ENCODE measurements at places on chromosomes 1 and 21.
A peak's percentile ranks its signal among the peaks of the same experiment; 100 is the strongest.

- DNase-seq = peak; percentile 68
These were observed 375.7 kb upstream of the CAMK1G start for GRCh38 chr1:209207701-209208286.

DNA sequence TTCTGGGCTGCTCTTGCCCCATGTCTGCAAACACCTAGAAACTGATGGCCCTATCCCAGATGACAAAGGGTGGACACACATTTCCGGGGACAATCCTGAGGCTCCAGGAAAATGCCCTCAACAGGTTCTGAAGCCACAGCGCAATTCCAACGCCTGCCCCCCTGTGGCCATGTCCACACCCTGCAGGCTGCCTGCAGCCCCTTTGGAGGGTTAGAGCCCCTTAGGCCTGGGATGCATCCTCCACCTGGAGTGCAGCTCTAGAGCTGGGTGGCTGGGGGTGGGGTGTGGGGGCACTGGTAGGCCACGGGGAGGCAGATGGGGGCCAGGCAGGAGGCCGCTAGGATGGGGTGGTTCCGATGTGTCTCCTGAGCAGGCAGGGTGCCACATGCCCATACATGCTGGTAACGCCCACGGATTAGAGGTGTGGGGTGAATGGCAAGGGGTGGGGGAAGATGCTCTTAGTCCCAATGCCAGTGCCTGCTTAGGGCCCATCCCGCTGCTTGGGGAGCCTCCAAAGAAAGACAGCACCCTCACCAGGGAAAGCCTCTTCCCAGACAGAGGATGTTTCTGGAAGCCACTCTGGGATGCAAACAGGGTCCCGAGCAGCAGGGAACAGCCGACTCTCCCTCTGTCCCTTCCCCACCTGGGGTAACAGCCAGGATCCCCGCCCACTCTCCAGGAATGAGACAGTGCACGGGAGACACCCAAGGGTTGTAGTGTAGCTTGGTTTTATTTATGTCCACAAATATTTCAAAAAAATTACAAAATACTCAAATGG, 34.0 kb downstream of the SLC45A1 start:
- DNase-seq = peak; percentile 52

DNA sequence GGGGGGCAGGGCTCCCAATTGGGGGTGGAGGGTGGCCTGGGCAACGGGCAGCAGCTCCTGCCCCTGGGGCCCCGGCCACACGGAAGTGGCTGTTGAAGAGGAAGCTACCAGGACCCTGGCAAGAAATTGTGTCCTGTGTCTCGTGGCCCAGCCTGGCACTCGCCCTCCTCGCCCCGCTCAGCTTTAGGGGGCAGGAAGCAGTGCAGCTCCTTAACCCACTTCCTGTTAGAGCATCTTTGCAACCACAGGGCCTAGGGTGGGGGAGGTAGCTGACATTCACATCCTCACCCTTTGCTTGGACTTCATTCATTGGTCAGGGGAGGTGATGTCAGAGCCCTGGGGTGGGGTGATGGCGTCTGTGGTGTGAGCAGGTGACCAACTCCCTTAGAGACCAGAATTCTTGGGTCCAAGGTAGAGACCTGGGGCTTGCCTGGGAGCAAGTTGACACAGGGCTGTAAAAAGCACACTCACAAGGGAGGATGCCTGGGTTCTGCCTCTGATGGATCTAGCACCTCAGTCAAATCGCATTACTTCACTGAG, at the start of gene ARHGAP30:
Gene ARHGAP30 (minus strand): TSS at position 161 of the 540 bp plus-strand sequence. CDS start 267 bp downstream, outside the sequence.
- peak; percentile 96 for DNase-seq

GRCh38 chr1:9240914-9241820, 6.6 kb downstream of the H6PD start:
- DNase-seq = no peak

DNA sequence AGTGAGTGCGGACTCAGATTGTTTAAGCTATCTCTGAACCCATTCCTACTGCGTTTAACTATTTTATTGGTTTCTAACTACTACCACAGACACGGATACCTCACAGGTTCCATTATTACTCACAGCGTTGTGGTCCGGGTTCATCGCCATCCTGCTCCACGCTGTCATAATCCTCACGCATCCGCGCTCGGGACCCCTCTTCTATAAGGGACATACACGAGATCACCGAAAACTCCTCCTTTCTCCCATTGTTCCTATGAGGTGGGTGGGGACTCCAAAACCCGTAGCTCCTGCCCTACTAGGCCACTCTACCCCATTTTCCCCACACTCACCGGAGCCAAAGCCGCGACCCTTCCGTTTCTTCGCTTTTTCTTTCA, 610 bp downstream of the RBM8A start:
- DNase-seq = no peak

DNA sequence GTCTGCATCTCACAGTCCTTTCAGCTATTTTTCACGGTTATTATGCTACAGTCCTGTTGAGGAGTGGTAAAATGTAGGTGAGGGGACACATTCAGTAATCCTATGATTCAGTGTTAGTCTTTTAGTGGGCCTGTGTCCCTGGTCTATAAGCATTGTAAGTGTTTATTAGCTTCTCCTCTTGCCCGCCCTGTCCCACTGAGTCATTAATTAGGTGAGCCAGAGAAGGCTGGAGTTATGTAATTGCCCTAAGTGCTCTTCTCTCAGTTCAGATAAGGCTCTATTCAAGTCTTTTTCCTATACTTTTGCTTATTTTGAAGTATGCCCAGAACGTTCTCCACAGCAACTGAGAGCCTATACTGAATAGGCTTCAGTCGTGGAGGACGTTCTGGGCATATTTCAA, 76.3 kb upstream of the ZRANB2 start:
- DNase-seq = no peak

DNA sequence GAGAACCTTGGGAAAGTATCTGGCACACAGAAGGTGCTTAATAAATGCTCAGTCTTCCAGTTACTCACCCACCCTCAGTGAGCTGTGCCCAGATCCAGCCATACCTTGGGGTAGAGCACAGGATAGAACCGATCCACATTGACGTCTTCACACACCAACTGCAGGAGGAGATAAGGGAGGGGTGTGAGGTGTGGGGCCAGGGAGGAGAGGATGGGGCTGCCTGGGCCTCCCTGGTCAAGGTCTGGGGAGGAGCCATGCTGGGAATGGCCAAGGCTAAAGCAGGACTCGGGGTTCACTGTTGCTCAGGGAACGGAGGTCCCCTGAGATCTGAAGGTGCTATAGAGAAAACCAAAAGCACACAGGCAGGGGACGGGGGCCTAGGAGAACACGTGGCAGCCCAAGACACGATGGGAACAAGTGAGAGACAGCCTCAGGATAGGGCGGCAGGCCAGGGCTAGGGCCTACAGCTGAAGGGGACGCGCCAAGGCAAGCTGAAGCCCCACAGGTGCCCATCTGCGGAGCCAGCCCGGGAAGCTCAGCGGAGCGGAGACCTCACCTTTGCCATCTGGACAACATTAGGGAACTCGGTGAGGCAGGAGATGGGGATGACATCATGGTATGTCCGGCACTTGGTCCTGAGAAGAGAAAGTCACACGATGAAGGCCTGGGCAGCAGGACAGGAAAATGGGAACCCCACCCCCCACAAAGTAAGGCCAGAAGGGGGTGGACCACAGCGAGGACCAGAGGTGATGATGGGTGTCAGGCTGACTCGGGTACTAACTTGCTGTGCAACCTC, 55.9 kb downstream of the RAP1GAP start:
- DNase-seq = no peak

DNA sequence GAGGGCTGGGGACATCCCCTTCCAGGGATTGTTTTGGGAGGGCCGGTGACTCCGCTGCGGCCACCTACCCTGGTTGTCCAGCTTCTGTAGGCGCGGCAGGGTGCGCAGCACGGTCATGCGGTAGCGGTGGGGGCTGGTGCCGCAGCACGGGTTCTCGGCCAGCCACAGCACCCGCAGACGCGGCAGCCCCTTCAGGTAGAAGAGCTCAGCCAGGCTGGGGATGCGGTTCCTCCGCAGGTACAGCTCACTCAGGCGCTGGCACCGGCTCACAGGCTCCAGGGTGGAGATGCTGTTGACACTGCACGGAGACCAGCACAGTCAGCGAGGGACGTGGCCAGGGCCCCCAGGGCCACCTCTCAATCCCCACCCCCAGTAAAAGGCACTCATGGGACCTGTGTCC, 6.2 kb downstream of the CFAP410 start:
- no peak for DNase-seq

GRCh38 chr21:29287383-29287782, 11.3 kb upstream of the BACH1 start:
- DNase-seq = no peak

GRCh38 chr1:160161965-160162705, 10.7 kb downstream of the ATP1A4 start:
- DNase-seq = peak; percentile 41

- no peak for DNase-seq
These were observed 125.2 kb upstream of the DPYD start for GRCh38 chr1:98045767-98046641.

GRCh38 chr21:18058731-18059398, 185.8 kb upstream of the CHODL start:
- no peak for DNase-seq

DNA sequence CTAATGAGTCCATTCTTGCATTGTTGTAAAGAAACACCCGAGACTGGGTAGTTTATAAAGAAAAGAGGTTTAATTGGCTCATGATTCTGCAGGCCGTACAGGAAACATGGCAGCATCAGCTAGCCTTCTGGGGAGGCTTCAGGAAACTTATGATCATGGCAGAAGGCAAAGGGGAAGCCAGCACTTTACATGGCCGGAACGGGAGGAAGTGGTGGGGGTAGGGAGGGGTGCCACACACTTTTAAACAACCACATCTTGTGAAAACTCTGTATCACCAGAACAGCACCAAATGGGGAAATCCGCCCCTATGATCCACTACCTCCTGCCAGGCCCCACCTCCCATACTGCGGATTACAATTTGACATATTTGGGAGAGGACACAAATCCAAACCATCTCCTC, 43.9 kb downstream of the NOS1AP start:
- no peak for DNase-seq

DNA sequence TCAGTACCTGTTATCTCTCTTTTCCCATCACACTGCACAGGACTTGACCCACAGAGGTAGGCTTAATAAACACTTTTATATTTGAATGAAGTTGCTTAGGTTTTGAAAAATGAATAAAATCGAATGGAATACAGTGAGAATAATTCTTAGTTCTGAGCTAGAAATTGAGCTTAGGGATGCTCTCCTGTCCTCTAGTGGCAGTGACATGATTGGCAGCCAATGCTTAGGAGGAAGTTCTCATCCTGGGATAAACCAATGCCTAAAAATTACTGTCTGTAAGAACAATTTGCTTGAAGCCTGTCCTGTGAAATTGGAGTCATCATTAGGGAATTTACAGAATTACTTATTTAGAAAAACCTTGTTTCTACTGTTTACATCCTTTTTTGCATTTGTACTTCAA, 21.3 kb upstream of the CYP4X1 start:
- DNase-seq = no peak

- no peak for DNase-seq
These were observed 16.2 kb downstream of the OLIG2 start for GRCh38 chr21:33041981-33042380.

- peak; percentile 78 for DNase-seq
These were observed 35.8 kb downstream of the SLC2A1 start for GRCh38 chr1:42922687-42923366.

- DNase-seq = no peak
These were observed 393.3 kb downstream of the NPHP4 start for GRCh38 chr1:5598824-5599395.

DNA sequence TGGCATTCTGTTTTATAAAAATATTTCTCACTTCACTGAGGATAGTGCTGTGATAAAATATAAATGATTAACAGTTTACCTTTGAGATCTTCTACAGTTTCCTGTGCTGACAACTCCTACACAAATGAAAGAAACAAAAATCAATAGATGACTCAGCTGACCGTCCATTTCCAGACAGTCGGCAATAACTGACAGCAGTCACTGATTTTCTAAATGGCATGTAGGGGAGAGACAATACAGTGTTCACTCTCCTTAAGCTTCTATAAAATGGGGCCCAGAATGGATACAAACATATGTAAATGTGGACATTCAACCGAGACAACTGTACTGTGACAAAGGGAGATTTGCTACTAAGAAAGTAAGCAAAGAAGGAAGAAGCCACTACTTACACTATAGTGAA, 34.3 kb downstream of the PCNX2 start:
- peak; percentile 36 for DNase-seq

- DNase-seq = no peak
These were observed 650.0 kb upstream of the RGS18 start for GRCh38 chr1:191508239-191508638.

DNA sequence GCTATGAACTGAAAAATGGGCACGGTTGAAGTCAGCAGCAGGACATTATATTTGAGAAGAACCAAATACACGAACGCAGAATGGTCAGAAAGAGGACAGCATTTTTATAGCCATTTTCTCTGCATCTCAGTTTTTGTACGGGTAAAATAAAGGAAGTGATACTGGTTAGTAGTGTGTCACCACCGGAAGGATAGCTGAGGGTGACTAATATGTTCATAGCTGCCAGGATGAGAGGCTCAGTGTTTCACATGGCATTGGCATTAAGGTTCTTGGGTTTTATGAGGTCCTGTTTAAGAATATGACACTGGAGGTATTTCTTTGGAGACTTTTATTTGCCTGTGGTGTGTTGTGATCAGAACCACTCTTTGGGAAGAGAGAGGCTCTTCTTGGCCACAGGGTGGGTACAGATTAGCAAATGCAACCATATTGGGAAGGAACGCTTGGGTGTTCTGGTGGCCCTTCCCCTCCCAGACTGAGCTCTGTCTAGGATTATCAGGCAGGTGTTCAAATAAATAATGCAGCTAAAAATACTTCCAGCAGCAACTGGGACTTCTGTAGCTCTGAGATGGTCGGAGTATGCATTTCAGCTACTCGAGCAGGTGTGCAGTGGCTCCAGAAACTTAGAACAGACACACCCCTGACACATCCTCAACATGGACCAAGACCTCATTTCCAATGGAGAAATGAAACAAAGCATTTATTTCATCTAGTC, 158.2 kb downstream of the PBX1 start:
- peak; percentile 6 for DNase-seq

GRCh38 chr1:113282893-113283285, 107.4 kb upstream of the MAGI3 start:
- no peak for DNase-seq

GRCh38 chr1:182235604-182235951, 156.0 kb downstream of the GLUL start:
- no peak for DNase-seq

DNA sequence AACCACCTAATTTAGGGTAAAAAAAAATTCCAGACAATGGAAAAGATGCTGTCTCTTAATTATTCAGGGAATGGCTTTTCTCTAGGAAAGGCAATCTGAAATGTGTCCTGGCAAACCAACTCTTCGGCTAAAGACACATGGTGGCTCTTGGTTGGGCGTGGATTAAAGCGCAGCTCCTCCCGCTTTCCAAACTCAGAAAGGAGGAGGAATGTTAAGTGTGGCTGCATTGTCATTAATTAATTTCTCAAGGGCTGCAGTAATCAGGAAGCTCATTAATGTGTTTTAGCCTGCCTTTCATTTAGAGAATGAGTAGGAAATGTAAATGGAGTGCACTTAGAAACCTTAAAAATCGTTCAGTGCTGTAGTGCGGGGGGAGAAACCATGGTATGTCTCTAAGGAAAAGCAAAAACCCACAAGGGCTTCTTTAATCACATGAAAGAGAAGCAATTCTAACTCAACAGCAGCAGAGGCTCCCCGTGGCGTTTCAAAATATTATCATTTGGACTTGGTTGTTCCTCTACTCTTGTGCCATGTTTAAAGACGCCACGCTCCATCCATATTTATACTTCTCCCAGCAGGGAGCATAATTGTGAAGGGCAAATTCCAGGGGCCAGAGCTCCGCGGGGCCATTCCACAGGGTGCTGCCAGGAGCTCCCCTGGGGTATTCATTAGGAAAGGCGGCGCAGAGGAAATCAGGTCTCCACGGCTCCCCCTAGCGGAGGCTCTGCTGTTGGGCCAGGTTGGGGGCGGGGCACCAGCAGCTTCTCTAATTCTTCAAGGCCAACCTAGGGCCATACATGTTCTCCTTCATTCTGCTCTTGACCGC, 91.9 kb upstream of the SSX2IP start:
- peak; percentile 82 for DNase-seq
